ENCODE measurements at places on chromosomes 3 and 15.

GRCh38 chr3:31802981-31803740, 177.9 kb downstream of the OSBPL10 start:
- DNase-seq = no peak

DNA sequence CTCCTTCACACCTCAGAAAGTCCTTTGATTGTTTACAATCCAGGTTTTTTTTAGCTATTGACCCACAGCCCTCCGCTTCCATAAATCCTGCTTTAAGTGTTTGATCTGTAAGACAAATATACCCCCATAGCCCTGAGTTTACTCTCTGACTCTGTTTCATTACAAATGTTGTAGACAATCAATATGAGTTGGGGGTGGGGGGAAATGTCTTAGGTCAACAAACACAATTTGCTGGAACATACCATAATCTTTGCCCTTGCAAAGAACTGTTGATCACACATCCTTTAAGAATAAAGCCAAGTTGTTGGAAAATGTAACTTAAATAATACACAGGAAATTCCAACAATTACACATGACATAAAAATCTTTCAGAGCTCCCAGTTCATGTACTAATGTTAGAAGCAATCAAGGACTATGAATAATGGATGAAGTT, 301.8 kb upstream of the SEMA6D start:
- DNase-seq = no peak

GRCh38 chr3:188266562-188267274, 112.8 kb downstream of the LPP start:
- DNase-seq = no peak

- no peak for DNase-seq
These were observed 13.9 kb downstream of the TNIK start for GRCh38 chr3:171446301-171446700.

DNA sequence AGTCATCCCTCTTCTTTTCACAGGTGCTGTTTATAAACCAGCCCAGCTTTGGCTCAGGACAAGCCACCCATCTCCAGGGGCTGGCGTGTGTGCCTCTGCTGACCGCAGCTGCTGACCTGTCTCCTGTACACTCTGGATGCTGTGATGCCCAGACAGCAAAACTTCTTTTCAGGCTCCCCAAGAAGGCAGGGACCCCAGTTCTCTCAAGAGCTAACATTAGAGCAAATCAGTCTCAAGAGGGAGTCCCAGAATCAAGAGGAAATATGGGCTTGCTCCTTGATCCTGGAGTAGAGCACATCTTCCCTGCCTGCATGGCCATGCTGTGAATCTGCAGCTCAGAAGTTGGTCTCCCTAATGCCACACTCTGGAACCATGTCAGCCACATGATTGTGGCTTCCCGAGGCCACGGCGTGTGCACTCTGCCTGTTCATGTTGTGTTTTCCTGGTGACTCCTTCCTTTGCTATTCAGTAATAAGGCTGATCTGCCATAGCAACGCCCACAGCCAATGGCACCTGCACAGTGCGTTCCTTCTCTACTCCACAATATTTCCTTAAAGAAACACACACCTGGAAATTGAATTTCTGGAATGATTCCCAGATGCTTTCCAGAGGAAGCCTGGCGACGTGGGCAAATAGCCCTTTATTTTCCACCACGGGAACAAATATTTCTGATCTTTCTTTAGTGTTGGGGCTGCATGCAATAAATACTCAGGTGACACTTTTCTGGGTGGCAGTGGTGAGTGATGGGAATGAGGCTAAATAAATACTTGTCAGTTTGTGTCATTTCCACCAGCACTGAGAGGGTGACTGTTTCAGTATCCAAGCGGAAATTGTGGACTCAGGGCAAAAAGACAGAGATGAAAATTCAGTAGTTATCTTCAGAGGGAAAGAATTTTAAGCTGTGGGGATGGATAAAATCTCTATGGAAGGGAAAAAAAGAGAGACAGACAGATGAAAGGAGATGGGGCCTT, 21.9 kb upstream of the THSD4 start:
- no peak for DNase-seq

- DNase-seq = no peak
These were observed 392.2 kb downstream of the DIPK2A start for GRCh38 chr3:144363856-144364255.

DNA sequence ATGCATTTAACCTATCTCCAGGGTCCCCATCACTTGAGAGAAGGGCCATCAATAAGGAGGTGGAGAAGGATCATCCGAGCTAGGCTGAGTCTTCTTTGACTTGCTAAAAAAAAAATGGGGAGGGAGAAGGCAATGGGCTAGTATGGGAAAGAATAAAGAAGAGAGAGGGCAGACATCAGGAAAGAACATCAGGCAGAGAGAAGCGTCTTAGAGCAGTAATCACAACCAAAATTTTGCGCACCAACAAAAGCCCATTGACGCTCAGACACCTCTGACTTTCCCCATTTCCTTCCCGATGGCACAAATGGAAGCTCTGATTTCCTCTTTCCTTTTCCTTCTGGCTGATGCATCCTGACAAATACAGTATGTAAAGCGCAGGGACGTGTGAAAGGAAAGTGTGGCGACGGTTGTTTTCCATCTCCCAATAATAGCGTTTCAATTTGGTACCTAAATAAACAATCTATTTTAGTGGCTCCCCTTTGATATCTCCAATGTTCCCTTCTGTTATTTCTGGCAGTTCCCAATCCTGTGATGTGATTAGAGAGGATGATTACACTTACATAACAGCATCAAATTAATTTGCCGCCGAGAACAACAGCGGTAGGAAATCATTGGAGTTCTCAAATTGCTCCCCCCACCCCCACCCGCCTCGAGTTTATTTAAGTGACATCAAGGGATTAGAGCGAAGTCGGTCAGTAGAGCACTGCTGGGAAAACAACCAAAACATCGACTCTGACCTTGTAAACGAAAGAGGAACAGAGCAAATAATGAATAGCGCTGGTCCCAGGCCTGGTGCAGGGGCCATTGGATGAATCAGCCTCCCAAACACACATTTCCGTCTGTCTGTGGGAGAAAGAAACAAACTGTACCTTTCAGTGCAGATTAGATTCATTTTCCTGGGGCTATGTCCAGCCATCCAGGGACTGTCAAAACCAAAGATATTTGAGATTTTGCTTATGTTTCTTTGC, 273.3 kb upstream of the ICE2 start:
- DNase-seq = no peak

- DNase-seq = no peak
These were observed 929.5 kb upstream of the ALCAM start for GRCh38 chr3:104437131-104437750.

DNA sequence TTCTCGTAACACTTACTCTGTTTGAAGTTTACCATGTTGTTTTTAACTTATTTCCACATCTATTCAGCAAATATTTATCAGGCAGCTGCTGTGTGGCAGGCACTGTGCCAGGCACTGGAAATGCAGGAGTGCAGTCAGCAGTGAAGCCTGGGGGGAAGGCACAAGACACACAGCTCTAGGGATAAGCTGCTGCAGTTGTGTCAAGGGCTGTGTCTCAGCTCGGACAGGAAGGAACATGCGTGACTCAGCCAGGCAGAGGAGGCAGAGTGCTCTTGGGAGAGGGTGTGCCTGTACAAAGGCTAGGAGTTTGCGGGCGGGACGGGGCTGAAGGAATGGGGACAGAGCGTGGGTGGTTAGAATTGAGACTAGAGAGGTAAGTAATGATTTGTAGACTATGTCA, 24.7 kb downstream of the LYSMD4 start:
- DNase-seq = no peak

GRCh38 chr15:90325726-90326125, 26.4 kb upstream of the ZNF774 start:
- DNase-seq = no peak

GRCh38 chr3:18428991-18429745, 4.0 kb upstream of the SATB1 start:
- DNase-seq = no peak

DNA sequence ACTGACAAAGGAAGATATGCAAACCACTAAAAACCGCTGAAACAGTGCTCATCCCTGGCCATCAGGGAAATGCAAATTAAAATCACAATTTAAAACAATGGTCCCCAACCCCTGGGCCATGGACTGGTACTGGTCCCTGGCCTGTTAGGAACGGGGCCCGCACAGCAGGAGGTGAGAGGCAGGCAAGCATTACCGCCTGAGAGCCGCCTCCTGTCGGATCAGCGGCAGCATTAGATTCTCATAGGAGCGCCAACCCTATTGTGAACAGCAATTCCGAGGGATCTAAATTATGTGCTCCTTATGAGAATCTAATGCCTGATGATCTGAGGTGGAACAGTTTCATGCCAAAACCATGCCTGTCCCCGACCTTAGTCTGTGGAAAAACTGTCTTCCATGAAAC, 14.4 kb downstream of the SLC12A6 start:
- no peak for DNase-seq

DNA sequence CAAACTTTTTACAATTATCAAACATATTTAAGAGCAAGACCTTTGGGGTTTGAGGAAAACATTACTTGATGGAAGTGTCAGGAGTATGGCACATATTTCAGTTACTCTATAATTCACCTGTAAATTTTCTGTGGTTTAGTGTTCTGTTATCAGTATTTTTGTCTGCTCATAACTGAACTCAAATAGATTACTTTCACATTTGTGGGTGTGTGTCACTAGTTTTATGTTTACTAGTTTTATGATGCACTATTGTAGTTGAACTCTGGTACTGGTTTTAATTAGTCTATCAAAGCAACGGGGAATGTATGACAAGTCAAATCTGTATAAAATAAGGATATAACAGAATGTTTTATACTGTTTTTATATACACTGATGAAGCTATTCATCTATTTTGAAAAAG, 27.2 kb downstream of the OXSM start:
- no peak for DNase-seq

DNA sequence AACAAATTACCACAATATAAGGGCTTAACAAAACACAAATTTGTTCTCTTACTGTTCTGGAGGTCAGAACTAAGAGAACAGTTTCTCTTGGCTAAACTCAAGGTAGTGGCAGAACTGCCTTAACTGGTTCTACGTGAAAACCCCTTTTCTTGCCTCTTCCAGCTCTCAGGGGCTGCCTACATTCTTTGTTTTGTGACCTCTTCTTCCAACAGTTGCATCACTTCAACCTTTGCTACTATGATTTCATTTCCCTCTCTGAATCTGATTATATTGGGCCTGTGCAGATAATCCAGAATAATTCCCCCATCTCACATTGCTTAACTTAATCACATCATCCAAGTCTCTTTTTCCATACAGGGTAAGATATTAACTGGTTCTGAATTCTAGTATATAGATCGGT, 624.6 kb downstream of the ZPLD1 start:
- no peak for DNase-seq

- DNase-seq = no peak
These were observed 23.1 kb upstream of the EIF4A2 start for GRCh38 chr3:186760141-186760833.

DNA sequence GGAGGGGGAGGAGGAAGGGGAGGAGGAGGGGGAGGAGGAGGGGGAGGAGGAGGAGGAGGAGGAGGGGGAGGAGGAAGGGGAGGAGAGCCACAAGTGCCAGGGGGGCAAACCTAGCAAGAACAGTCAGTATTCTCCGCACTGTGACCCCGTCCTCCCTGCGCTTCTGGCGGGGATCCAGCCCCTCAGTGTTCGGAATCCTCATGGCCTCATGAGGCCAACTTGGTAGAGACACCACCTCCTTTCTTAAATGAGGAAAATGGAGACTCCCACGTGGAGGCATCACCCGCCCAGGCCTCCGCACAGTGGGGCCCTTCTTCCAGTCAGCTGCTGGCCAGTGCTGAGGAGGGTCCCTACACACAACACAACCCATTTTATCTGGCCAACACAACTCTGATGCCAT, 163.4 kb downstream of the XXYLT1 start:
- no peak for DNase-seq

GRCh38 chr3:193795062-193795690, 202.2 kb downstream of the OPA1 start:
- no peak for DNase-seq

DNA sequence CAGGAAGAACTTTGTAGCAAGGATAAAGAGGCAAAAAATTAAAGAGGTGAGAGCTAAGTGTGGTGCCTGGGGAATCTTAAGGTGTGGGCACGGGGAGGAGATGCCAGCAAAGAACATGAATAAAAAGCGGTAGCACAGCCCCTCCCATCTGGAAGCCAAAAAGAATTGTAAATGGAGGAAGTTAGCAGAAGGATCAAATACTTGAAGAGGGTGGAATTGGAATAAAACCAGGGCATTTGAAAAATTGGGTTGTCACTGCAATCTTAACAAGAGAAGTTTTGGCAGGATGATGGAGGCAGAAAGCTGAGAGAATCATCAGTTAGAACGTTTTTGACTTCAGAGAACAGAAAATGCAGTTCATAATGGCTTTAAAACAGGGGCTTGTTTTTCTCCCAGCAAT, 2.4 kb downstream of the CCR2 start:
- no peak for DNase-seq

DNA sequence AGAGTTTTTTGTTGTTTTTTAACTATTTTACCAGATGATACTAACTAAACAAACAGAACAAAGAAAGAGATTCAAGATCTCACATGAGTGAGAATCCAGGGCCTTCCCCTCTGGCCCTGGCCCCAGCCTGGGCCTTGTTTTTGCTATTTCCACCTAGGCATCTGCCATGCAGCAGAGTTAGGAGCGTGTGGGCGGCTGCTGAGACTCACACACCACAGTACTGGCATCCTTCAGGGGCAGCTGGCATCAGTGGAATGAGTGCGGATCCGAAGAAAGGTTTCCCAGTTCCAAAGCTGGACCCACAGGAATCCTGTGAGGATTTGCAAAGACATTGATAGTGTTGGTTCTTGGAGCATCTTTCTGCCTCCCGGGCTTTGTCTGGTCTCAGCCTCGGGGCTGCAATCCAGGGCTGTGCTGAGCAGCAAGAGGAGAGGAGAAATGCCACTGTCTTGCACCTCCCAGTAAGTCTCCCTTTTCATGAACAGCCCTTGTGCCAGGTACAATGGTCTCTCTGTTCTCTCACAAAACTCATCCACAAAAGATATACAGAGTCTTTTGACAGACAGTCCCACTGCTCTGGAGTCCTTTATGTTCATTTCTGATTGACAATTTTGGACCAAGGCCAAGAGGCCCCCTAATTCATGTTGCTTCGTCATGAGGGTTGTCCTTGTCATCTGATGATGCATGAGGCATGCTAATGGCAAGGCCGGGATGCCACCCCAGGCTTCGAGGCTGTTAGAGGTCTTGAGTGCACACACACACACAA, 46.6 kb downstream of the APH1B start:
- no peak for DNase-seq

DNA sequence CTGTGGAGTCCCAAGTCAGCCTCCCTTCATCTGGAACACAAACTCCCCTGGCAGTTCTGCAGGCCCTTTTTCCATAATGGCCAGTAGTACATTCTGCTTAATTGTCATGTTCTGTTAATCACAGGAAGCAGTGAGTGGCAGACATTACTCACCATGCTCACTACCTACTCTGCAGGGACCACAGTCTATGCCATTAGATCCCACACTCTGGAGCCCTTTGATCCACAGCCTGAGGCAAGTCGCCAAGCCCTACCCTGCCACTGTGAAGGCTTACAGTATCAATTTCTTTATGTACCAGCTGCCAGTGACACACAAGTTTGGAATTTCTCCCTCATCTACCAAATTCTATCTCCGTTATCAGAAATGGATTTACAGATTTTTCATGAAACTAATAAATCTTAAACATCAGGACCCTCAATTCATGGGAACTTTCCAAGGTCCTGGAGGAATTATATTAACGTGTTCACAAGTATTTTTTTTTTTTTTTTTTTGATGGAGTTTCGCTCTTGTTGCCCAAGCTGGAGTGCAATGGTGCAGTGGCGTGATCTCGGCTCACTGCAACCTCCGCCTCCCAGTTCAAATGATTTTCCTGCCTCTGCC, 20.6 kb upstream of the WWTR1 start:
- DNase-seq = no peak

- DNase-seq = no peak
These were observed 167.0 kb downstream of the EBLN2 start for GRCh38 chr3:73228437-73228836.

- DNase-seq = no peak
These were observed 38.5 kb upstream of the VEPH1 start for GRCh38 chr3:157541506-157542236.

All from stimulated activated CD8-positive, alpha-beta memory T cell treated with anti-CD3 and anti-CD28 coated beads, Interleukin-12 subunit alpha, Interleukin-12 subunit beta, amount 100 ng/mL, for 4 hours (primary cell).